ENCODE measurements at places on chromosomes 3 and 15.

DNA sequence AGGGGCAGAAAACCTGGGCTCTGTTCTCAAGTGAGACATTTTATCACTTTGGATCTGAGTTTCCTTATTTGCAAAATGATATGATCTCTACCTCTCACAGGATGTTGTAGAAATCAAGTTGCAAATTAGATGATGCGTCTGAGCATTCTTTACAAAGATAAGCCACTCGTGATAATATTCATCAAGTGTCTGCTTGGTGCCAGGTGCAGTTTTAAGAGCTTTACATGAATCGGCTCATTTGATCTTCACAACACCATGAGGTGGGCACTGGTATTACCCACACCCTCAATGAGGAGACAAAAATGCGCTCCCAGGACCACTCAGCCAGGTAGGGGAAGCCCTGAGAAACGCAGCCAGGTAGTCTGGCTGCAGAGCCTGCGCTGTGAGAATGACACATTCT is 59.1 kb upstream of the CA12 start:
- no peak for DNase-seq

DNA sequence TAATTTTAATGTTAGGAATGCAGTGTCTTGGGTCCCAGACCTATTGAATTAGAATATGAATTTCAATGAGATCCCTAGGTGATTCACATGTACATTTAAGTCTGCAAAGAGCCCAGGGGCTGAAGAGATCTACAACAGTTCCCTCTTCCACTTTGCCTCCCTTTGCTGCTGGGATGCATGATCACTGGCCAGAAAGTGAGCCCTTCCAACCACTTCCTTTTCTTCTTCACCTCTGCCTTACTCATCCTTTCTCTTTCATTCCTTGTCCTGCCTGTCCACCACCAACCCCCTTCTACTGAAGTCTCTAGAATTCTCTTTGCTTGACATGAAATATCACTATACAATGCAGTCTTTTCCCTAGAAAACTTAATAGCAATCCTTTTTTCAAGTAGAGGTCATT is 222.4 kb upstream of the LRIG1 start:
- no peak for DNase-seq

DNA sequence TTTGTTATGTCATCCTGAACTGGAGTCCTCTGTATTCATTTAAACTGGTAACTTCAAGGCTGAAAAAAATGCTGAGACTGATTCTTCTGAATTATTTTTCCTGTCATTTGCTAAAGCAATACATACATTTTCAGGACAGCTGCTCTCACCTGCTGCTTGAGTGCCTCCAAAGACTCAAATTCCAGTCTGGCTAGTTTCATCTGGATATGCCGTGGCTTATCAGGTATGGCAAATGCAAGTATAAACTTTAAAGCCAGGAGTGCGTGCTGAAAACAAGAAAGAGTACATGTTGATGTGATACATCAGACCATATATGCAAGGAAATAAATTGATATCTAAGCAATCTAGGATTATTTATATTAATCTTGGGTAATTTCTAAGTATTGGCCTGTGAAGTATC is 146.1 kb downstream of the SNRK start:
- DNase-seq: no peak

DNA sequence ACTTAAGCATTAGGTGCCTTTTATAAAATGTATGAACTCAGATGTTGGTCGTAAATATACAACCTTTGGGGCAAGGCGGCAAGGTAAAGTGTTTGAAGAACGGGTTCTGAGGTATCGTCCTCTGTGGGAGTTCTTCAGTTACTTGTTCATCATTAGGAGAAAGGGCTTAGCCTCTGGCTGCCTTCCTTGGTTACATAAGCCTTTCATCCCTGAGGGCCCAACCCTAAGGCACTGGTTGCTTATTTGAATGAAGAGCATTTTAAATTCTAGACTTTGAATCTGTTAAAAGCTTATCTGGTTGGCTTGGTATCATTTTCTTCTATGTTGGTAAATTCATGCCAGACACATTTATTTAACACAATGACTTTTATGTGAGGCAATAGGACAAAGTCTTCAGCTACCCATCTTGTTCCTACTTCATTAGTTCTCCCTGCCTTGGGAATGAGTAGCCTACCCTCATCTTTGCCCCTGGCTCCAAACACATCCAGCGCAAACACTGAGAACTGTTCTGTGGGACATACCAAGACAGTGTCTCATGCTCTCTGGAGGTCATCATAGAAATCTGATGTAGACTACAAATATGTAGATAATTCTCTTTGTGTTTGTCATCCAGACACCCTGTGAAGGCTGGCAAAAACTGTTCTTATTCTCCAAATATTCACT is 12.4 kb upstream of the CCDC80 start:
- DNase-seq: no peak

GRCh38 chr3:14001136-14001535 is 121.3 kb upstream of the WNT7A start:
- DNase-seq: no peak

DNA sequence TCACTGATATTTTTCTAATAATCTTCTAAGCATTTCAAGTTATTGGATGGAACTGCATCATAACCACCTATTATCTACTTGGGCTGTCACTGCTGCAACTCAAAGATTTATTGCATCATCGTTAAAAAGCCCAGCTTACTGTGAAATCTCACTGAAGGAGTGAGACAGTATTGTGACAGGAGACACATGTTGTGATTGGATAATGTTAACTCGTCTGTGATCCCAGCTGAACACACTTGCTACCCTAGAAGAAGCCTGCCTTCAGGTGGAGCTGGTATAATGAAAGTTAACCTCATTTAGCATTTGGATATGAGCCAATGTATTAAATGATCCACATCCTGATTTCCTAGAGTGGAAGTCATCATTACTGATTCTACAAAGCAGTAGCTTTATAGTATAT is 138.1 kb downstream of the MAP2K5 start:
- DNase-seq: no peak

GRCh38 chr3:128679338-128679737 is 28.7 kb upstream of the RPN1 start:
- no peak for DNase-seq

DNA sequence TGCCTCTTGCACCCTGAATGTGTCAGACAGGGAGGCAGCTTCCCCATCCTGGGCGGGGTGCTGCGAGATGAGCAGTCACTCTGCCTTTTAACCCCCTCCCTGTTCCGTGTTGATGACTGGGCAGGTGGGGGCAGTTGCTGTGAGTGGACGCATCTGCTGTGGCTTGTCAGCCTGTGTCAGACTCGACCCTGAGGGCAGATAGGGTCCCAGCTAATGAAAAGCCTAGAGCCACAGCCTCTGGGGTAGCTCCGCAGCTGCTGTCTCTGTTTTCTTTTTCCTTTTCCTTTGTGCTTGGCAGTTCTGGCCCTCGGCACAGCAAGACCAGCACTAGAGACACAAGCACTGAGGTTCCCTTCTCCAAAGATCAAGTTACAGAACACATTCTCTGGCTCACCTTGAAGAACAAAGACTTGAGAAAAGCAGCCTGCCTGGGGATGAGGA is 43.0 kb upstream of the GLCE start:
- DNase-seq: no peak

DNA sequence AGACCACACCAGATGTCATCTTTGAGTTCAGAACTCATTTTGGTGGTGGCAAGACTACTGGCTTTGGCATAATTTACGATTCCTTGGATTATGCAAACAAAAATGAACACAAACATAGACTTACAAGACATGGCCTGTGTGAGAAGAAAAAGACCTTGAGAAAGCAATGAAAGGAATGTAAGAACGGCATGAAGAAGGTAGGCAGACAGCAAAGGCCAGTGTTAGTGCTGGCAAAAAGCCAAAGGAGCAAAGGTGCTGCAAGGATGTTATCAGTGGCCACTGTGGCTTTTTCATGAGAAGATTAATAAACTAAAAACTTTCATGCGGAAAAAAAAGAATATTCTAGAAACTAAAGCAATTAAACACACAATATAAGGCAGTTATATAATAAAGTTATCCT is 21.9 kb downstream of the AAGAB start:
- no peak for DNase-seq

DNA sequence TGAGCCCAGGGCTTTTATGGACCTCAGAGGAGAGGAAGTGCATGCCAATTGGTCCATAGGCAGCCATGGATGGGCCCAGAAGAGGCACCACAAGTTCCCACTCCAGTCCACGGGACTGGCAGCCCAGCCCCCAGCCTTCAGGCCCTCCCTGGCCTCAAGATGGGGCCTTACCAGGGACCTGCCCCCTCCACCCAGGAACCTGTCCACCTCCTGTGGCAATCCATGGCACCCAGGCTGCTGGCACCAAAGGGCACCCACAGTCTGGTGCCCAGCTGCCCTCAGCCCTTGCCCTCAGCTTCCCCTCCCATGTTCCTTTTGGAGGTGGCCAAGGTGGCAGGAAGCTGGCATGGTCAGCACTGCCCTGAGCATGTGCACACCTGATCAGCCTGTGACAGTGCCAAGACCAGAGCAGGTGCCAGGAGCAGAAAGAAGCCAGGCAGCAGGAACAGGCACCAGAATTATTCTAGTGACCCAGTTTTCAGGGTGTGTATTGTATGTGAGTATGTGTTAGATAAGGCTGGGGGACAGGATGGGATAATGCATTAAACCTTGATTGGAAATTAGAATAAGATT is 415.0 kb downstream of the NTRK3 start:
- DNase-seq: no peak

- no peak for DNase-seq
Measured at GRCh38 chr15:65326117-65326526, 21.6 kb downstream of the RNU5B-1 start.

GRCh38 chr3:151740581-151740980 is 6.9 kb downstream of the AADACL2 start:
- DNase-seq: no peak

- no peak for DNase-seq
Measured at GRCh38 chr3:189631409-189631808, 220 bp downstream of the TP63 start.

DNA sequence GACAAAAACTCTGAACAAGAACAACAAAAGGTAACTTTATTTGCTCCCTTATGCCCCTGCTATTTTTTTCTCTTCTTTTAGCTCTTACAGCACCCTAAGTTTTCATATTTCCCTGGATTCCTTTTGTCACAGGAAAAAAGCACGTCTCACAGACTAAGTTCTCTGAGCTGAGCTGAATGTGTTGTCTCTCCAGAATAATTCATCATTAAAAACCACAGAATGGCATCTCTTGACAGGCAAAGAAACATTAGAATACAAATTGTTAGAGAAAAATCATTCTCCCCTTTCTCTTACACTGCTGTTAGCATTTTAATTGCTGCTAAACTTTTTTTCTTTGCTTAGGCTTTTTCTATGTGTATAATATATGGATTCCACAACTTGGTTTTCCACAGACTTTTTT is 48.7 kb upstream of the SECISBP2L start:
- DNase-seq: no peak

DNA sequence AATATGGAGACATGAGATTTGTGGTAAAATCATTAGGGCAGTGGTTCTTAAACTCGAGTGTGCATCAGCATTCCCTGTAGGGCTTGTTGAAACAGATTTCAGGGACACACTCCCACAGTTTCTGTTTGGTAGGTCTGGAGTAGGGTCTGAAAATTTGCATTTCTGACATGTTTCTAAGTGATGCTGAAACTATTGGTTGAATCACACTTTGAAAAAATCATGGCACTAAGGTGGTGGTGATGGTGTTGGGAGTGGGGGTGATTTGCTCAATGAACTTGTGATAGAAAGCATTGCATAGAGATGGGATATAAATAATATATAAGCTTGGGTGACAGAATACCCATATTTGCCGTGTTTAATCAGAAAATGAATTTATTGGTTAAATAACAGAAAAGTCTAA is 11.3 kb downstream of the MITF start:
- DNase-seq: no peak

- DNase-seq: no peak
Measured at GRCh38 chr3:46889381-46890110, 12.0 kb downstream of the PTH1R start.

DNA sequence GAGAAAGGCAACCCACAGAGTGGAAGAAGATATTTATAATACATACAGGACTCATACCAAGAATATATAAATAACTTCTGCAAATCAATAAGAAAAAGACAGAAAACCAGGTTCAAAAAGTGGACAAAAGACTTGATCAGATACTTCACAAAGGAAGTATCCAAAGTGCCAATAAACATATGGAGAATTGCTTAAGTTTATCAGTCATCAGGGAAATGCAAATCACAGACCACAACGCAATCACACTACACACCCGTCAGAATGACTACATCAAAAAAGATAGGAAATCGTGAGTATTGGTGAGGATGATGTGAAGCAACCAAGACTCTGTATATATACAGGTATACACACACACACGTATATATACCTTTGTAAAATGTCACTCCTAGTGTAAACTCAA is 180.6 kb downstream of the FAM43A start:
- DNase-seq: no peak

- peak; percentile 29 for DNase-seq
Measured at GRCh38 chr3:150703299-150703755, 393 bp downstream of the ERICH6 start.
